ENCODE measurements at places on chromosomes 7 and 10.

- no peak for DNase-seq
These were observed 141.0 kb downstream of the C1GALT1 start for GRCh38 chr7:7323352-7323751.

GRCh38 chr10:110860576-110861241, 11.0 kb upstream of the PDCD4 start:
- no peak for DNase-seq

GRCh38 chr10:33621101-33621500, 286.6 kb upstream of the NRP1 start:
- no peak for DNase-seq

DNA sequence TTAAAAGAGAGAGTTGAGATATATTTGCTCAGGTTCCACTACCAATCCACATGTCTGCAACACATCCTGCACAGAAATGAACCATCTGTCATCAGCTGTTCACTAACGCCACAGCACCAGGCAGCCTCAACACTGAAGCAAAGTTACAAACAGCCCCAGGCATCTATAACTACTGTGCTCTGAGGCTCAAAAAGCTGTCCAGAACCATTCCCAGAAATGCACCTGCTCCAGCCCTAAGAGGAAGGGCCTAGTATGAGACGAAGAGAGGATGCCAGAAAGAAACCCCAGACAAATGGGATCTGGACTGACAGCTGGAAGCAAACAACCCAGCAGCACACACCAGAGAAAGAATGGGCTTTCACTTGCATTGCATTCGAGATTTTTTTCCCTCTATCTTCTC, 159.3 kb downstream of the ELMO1 start:
- DNase-seq: no peak

DNA sequence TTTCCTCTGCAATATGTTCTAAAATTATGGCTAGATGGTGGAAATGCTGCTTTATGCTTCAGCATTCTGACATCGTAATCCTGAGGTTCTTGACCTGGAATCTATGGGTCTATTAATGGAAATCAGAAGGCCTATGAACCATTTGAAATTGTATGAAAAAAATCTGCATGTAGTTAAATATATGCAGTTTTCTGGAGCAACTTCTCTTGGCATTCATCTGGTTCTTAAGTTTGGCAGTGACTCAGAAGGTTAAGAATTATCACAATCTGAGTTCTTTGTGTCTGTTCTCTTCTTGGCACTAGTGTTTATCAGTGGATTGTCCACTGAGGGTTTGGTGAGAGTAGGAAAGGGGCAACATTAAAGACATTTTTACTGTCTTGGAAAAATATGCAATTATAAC, 71.1 kb upstream of the FZD1 start:
- no peak for DNase-seq

DNA sequence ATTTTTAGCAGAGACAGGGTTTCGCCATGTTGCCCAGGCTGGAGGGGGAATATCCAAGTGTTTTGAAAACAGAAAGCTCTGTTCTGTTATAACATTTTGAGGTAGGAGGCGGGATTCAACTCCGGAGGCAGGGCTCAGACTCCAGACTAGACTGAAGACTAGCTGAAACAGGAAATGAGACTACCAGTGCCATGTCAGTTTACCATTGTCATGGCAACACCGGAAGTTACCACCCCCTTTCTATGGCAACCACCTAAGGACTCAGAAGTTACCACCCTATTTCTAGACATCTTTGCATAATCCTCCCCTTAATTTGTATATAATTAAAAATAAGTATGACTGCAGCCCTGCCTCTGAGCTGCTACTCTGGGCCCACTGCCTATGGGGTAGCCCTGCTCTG, 1069.1 kb upstream of the AUTS2 start:
- no peak for DNase-seq

DNA sequence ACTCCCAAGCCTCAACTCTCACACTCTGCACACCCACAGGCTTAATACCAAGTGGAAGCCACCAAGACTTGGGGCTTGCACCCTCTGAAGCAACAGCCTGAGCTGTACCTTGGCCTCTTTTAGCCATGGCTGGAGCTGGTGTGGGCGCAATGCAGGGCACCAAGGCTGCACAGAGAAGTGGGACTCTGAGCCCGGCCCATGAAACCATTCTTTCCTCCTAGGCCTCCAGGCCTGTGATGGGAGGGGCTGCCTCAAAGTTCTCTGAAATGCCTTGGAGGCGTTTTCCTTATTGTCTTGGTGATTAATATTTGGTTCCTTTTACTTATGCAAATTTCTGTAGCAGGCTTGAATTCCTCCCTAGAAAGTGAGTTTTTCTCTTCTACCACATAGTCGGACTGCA, 276.6 kb downstream of the PAXIP1 start:
- DNase-seq: no peak

DNA sequence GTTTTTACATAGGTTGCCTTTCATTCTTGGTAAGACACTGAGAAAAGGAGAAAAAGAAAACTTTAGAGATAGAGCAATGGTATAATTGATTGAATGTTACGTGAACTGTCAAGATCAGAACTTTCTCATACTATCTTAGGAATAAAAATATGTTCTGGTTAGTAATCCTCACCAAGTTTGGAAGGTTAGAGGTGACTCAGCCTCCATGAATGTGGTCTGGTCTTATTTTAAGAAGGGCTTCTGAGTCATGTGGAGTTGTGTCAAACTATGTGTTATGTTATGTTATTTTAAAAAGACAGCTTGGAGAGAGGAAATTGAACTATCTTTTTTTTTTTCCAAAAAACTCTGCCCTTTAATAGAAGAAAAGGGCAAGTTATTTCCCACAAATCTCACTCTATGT, 458.6 kb upstream of the KLF6 start:
- peak; percentile 45 for DNase-seq

DNA sequence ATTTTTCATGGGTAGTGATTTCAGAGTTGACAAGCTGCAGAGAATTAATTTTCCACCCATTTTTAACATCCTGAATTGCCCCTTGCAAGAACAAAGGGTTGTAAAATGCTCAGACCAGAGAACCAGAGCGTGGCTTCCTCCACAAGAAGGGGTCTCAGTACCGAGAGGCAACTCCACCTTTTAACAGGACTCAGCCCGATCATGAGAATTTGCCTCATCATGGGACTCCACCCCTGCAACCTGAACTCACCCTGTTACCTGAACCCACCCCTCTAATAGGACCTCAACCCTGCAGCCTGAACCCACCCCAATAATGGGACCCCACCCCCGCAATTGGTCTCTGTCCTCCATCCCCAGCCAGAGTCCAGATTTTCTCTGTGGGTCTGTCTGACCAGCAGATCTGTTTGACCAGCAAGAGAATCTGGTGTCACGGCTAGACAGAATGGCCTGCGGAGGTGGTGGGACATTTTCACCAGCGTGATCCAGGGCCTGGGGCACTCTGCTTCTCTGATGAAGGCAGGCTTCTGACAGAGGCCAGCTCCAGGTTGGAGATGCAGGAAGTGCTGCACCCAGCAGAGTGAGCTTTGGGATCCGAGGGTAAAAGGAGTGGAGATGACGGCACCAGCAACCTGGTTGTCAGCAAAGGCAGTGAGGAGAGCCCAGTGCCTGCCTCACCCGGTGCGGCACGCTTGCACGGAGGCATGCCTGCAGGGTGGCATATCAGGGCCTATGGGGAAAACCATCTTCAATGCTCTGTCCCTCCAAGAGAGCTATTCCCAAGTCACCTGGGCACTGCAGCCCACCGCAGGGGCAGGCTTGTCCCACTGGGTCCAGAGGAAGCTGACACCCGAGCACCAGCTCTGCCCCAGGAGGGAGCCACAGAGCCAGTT, 136.6 kb downstream of the TCERG1L start:
- no peak for DNase-seq
